ENCODE measurements at places on chromosomes 7 and 10. TPM values are rescaled to one million over a fixed set of nuclear protein-coding genes. Genes with fewer than 3 reads are reported as not detected.

DNA sequence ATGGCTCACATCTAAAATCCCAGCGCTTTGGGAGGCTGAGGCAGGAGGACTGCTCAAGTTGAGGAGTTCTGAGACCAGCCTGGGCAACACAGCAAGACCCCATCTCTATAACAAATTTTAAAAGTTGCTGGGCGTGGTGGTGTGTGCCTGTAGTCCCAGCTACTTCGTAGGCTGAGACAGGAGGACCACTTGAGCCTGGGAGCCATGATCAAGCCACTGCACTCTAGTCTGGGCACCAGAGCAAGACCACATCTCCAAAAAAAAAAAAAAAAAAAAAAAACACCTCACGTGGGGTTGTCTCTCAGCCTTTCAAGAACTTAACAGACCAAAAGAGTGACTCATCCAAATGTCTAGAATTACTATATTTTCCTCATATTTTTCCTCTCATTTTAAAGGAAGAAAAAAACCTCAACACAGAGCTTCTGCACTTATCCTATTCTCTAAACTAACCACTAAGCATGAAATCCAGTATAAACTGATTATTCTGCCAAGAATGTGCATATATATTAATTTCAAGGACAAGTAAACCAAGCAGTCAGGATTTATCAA, 46.3 kb downstream of the CUL2 start:
- peaks cover 22% of the 10 kb centered on the region for H3K4me1 ChIP-seq
- peaks cover 32% of the 10 kb centered on the region for H3K36me3 ChIP-seq
- no peak overlapping the region for H3K27ac ChIP-seq
- DNase-seq: no peak
- no peak overlapping the region for H3K4me3 ChIP-seq

DNA sequence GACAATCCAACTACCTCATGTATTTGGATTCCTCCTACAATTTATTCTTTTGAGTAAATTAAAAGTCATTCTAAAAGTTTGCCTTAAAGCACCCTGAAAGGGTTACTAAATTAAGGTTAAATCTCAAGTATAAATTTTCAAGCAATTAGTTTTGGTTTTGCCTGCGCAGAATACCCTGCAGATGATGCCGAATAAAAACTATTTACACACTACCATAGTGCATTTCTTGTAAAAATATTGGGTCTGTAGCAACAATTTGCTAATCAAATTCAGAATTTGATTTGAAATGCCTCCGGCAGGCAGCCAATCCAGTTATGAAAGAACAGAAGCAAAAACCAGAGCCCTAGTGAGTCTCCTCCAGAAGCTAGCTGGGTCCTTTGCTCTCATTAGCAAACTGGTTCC, 122.2 kb downstream of the TWIST1 start:
- DNase-seq: no peak
- no peak overlapping the region for H3K4me3 ChIP-seq
- H3K27me3 ChIP-seq: no peaks in the 10 kb centered on the region
- H3K27ac ChIP-seq: no peak overlapping the region

Gene STAG3
- total RNA-seq: 1.0 TPM

Gene TEX47
- not detected for total RNA-seq
